Hematopoietic multipotent progenitor cell treated with erythropoietin and hydrocortisone succinate and interleukin-3 and kit ligand, for 6 days (in vitro differentiated cells): ENCODE measurements at places on chromosomes 3 and 15.

GRCh38 chr3:19945969-19946831 lies 697 bp upstream of the RAB5A start:
- DNase-seq, result no peak

- no peak for DNase-seq
Observed at GRCh38 chr15:74253211-74253921, 17.2 kb downstream of the CCDC33 start.

GRCh38 chr3:30845606-30846005 lies 48.9 kb downstream of the GADL1 start:
- no peak for DNase-seq

DNA sequence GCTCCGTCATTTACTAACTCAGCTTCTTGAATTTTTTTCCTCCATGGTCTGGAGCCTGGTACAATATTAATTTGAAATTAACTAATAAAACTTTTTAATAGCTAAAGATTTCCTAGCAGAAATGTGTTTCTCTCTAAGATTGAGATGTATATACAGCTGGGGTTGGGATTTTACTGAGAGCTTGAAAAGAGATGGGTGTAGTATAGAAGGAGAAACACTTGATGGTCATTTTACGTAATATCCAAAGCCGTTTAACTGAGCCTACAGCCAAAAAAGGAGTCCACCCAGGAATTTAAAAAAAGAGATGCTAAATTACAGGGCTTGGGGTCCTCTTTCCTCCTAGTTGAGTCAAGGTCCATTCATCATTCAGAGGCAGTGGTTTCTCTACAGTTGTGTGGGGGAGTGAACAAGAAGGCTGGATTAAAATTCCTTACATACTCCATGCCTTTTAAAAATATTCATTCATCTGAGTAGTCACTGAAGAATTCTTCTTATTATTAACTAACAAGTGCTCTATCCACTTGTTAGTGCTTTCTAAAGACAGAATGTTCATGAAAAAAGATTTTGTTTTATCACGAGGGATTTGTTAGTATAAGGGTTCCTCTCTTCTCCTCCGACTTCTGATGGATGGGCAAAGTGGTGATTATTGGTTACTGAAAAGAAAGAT lies 255.3 kb upstream of the IL12A start:
- DNase-seq, result no peak

- no peak for DNase-seq
Observed at GRCh38 chr3:150161011-150161410, 190.3 kb upstream of the PFN2 start.

GRCh38 chr3:134860141-134860540 lies 65.1 kb downstream of the EPHB1 start:
- no peak for DNase-seq

GRCh38 chr3:118369892-118370491 lies 664.7 kb downstream of the IGSF11 start:
- no peak for DNase-seq

- DNase-seq, result no peak
Observed at GRCh38 chr3:166177130-166177529, 339.9 kb upstream of the BCHE start.

GRCh38 chr15:71118881-71119632 lies 3.8 kb downstream of the THSD4 start:
- no peak for DNase-seq

DNA sequence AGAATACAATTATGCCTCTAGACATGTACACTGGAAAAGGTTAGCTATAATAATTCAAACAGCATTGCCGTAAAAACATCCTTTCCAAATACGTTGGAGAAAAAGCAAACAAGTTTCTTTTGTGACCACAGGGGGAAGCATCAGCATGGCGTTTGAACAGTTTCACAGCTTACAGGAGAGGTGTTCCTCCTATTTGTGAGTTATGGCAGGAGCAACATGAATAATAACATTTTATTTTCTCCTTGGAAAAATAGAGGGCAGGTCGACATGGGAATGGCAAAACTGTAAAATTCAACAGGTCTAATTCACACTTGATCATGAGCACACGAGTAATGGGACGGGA lies 39.7 kb upstream of the GADL1 start:
- DNase-seq, result peak; percentile 41

DNA sequence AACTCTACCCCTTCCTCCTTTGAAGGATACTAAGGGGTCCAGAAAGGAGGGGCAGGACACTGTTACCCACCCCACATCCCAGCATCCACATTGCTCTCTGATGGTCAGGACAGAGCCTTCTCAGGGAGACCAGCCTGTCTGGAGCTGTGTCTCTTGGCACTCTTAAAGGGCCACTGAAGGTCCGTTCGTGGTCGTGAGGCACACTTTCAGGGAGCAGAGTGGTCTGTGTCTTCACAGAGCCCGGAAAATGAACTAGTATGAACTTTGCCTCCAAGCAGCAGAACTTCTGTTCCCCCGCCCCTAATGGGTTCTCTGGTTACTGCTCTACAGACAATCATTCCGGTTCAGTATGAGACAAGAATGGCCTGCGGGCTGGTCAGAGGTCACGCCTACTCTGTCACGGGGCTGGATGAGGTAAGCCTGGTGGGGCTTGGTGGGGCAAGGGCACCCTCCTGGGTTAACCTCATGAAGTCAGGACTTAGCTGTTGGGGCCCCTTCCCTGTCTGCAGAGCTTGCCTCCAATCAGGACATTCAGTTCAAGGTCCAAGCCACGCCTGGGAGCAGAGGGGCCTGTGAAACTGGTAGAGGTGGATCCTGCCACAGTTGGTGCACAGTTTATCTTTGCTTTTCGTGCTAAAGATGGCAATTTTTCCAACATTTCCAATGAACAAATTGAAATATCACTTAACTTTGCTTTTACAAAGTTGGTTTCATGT lies 33.2 kb downstream of the CAPN3 start:
- no peak for DNase-seq

- no peak for DNase-seq
Observed at GRCh38 chr15:77224352-77224751, 153.4 kb upstream of the TSPAN3 start.

DNA sequence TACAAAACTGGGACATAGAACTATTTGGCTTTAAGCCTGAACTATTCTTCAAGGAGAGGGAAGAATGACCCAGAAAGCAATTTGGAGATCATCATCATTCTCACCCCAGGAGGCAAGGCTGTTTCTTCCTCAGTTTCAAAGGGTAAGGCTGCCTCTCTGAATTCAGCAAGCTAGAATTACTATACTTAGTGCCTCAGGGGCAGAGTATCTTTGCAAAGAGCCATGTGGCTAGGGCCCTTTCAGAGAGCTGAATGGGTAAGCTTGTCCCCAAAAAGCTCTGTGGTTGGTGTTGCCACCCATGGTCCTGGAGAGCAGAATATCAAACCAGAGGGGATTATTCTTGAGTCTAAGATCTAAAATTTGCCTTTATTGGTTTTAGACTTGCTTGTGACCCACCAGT lies 720.3 kb upstream of the ARPP21 start:
- no peak for DNase-seq

- DNase-seq, result no peak
Observed at GRCh38 chr15:27491666-27492621, 521.0 kb downstream of the GABRG3 start.

GRCh38 chr3:48435774-48436476 lies 4.0 kb downstream of the CCDC51 start:
- DNase-seq, result peak; percentile 91

DNA sequence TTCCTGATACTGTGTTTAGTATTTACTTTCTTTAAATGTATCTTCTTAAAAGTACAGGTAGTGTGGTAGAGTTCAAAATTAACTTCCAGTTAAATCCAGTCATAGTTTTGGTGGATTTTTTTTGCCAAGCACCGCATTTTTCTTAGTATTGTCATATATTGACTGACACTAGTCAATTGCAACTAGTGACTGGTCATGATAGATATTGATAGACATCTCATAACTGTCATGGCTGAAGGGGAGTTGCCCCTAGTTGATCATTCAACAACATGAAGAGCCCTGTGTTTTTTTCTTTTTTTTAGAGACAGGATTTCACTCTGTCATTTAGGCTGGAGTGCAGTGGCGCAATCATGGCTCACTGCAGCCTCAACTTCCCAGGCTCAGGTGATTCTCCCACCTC lies 22.1 kb downstream of the RAB8B start:
- no peak for DNase-seq

GRCh38 chr3:17632401-17633100 lies 109.9 kb downstream of the TBC1D5 start:
- DNase-seq, result peak; percentile 94

- DNase-seq, result no peak
Observed at GRCh38 chr3:131036986-131037385, 10.3 kb downstream of the NEK11 start.

DNA sequence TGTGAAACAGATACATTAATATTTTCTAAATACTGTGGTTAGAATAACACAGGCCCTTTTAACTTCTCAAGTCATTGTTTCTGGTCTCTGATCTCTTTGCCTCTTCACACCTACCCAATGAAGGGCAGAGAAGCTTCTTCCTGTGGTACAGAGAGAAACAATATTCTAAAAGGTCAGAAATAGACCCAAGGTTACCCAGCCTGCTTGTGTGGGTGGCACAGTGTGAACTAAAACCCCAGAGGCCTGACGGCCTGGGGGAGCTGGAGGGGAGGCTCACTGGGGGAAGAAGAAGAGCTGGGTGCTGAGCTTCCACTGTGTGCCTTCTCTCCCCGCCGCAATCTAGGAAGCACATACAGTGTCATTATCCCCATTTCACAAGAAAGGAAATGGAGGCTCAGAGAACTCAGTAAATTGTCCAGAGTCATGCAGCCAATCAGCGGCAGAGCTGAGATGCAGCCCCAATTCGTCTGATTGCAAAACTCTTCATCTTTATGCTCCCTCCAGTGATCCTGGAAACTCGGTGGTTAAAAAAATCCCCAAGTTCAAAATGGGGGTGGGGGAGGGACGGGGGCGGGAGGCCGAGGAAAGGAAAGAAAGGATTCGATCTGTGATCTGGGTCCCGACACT lies 64.1 kb upstream of the HEG1 start:
- DNase-seq, result no peak

GRCh38 chr3:54572197-54572895 lies 355.5 kb downstream of the LRTM1 start:
- DNase-seq, result no peak

DNA sequence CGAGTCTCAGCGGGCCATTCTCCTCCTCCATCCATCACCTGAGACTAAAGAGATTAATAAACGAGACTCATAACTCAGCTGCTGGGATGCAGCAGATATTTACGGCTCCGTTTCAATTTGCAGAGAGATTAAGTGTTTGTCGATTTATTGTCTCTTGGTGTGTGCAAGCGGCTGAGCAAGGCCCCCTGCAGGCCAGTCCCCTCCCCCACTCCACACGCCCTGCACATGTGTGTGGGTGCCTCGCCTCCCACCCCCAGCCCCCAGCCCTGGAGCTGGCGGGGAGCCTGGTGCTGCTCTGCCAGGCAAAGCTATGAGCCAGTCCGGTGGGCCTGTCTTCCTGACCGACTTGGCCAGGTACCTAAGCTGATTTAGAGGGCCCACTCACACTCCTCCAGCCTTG lies 63.0 kb downstream of the CYP11A1 start:
- no peak for DNase-seq

DNA sequence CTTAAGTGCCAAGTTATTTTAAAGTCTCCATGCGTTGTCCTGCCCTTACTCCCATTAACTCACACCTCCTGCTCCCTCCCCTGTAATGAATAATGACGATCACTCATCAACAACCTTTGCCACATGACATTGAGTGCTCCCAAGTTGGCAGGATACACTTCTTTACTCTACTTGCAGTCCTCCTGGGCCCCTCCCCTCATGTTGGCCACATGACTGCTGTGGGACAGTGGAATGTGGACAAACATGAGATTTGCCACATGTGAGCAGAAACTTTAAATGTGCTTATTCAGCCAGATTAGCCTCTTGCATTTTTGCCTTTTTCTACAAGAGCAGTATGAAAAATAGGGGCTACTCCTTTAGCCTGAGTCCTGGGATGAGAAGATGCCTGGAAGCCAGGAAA lies 167.9 kb downstream of the DCLK3 start:
- no peak for DNase-seq

DNA sequence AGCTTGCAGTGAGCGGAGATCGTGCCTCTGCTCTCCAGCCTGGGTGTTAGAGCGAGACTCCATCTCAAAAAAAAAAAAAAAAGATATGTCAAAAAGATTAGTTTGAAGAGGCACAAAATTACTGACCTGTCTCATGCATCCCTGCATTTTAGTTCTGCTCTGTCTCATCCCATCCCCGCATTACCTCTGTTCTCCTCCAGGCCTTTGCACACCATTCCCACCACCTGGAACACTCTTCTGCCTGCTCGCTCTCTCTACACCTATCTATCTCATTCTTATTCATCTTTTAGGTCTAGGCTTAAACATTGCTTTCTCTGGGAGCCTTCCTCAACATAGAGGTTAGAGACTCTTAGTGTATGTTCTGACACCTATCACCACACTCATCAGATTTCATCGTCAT lies 32.9 kb upstream of the ZNF770 start:
- DNase-seq, result no peak

GRCh38 chr15:33132722-33133345 lies 61.7 kb downstream of the FMN1 start:
- DNase-seq, result peak; percentile 65

DNA sequence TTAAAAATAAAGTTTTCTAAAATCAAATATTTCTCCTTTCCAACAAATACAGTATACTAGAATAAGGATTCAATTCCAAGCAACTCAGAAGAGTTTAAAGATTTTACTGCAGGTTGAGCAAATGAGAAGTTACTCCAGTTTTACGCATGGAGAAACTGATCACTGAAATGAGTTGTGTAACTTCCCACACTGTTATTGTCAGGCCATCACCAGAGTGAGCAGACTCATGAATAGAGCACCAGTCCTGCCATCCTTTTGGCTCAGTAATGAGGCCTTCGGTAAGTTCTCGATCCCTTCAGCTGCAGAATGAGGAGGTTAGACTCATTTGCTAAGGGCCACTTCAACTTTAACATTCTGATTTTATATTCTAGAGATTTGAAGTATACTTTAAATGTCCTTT lies 48.1 kb downstream of the OSBPL10 start:
- no peak for DNase-seq

DNA sequence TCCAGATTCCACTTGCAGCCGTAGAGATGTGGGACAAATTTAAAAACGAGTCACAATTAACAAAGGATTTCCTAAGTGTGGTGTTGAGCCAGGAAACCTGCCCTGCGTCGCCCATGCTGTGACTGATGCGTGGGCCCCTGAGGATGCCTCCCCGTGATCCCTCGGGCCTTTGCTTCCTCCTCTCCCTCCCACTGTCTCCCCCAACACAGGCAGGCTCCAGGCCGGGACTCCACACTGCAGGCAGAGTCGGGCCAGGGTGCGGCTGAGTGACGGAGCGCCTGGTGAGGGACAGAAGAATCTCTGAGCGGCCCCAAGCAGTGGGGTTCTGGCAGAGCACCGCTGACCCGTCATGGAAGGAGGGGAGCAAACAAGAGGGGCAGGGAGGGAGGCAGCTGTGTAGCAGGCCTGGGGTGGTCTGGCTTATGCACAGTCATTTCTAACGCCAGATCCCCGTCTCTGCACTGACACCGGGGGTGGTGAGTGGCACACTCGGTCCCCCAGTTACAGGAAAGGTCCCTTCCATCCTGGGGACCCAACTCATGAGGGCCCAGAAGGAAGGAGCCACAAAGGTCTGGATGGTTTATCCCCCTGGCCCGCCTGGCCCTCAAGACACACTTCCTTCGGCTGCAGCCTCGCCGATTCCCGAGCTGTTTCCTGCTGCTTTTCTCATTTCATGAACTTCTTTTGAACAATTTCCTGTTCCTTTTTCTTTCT lies 91.0 kb downstream of the XXYLT1 start:
- peak; percentile 49 for DNase-seq

- DNase-seq, result no peak
Observed at GRCh38 chr3:70112751-70113150, 113.2 kb downstream of the SAMMSON start.
